ENCODE measurements at places on chromosomes 12 and 14. TPM values are rescaled to one million over a fixed set of nuclear protein-coding genes. Genes with fewer than 3 reads are reported as not detected.

ZC2HC1C gene
- not detected for total RNA-seq

DNA sequence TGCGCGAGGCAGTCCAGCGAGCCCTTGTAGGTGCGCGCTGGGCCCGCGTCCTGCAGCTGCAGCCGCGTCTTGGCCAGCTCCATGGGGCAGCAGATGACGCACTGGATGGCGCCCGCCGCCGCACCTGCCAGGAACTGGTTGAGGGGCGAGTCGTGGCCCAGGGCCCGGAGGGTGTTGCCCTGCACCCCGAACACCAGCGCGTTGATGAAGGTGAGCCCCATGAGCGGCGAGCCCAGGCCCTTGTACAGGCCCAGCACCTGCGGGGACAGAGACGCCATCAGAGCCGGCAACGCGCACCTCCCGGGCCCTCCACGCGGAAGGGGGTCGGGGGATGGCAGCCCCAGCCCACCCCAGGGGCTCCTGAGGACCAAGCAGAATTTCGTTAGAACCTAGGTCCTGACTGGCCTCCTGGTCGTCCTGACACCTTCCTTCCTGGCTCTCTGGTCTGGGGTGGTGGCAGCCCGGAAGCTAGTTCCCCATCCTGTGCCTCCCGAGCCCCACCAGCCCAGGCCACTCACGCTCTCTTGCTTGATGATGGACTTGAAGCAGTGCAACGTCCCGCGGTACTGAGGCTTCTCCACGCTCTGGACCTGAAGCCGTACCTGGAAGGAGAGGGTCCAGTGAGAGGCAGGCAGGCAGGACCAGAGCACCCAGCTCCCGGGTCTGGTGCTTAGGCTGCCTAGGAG lies 13.3 kb downstream of the SLC25A29 start:
- DNase-seq = no peak

GRCh38 chr14:61638595-61639387 lies 56.5 kb upstream of the HIF1A start:
- DNase-seq = no peak

DNA sequence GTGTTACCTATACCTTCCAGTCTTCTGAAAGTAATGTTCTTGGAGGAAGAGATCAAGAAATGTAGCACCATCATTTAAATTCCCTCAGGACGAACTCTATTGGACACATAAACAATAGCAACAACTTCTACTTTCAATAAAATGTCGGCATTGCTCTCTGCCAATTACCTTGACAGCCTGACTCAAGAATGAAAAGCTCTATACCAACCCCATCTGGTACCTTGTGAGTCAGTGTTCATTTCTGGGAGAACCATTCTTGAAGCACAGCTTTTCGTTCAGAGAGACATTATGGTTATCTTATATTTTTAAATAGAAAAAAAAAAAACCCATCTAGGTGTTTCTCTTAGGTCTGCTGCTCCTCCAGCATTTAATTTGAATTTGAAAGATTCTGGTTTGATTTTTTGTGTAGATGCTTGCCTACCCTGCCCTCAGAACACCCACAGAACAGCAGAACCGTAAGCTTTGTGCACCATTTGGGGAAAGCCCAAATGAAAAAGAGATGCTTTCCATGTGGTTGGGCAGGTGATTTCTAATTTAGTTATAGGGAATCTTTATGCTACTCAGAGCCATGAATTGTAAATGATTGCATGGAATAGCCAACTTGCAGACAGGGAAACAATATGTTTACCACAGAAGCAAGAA lies 156.0 kb downstream of the SAMD4A start:
- no peak for DNase-seq

GRCh38 chr12:92890601-92891106 lies 38.4 kb downstream of the EEA1 start:
- DNase-seq = no peak

GRCh38 chr12:69570545-69571399 lies 14.5 kb upstream of the CCT2 start:
- peak; percentile 87 for DNase-seq

DNA sequence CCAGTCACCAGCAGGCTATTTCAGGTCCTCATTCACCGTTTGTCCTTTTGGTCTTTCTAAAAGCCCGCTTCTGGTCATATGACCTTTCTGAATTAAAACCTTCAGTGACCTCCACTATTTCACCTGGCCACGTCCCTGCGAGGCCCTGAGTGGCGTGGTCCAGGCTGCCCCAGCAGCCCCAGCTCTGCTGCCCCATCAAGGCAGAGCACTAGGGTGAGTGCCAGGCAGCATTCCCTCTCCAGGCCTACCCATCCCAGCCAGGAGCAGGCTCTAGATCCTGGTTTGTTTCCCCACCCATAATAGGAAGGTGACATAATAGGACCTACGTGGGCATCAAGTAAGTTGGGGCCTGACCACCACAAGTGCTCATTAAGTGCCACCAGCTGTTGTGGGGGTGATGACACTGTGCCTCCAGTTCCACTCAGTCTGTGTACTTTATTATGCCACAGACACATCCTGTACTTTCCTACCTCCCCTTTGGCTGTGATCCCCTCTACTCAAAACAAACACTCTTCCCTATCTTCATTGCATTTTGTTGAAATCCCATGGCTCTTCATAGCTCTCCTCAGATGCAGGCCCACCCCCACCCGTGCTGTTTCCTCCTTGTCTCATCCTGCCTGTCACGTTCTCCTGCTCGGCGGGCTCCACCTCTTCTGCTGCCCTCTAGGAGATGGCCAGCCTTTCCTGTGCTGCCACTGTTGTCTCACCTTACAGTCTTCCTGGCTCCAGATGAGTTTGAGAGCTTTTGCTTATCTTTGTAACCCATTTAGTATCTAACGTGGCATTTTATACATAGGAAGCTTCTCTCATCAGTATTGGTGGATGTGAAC lies 21.4 kb downstream of the CKB start:
- DNase-seq = no peak

DNA sequence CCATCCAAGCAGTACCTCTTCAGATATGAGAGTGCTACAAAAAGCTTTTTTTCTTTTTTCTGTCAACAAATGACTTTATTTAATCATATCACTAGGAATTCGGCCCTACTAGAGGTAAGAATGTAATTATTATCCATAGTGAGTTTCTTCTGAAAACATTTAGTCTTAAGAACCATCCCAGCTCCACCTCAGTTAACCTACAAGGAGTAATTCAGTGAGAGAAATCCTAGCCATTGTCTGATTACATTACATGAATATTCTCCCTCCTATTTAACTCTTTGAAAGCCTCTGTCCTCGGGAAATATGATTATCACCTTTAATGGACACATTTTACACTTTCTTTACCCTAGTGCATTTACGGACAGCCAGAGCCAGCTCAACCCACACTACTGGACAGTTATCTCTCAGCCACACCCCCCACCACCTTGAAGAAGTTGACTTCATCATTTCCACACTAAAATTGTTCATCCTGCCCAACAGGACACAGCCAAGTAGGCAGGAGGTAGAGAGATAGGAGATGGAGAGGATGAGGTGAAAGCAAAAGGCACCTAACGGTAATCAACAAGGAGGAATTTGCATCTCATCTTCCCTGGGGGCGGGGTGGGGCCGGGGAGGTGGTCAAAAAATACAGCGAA lies 1.3 kb downstream of the PPFIA2 start:
- DNase-seq = no peak

- DNase-seq = peak; percentile 75
Measured at GRCh38 chr14:101823066-101823465, 61.6 kb downstream of the PPP2R5C start.

DNA sequence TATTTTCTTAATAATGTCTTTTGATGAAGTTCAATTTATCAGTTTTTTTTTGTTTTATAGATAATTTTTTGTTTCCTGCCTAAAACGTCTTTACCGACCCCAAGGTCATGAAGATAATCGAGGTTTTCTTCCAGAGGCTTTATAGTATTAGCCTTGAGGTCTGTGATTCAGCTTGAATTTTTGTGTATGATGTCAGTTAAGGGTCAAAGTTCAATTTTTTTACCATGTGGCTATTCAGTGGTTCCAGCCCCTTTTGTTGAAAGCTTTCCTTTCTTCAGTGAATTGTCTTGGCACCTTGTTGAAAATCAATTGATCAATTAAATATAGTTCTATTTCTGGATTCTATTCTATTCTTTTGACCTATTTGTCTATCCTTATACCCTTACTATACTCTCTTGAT lies 3.2 kb upstream of the MGST1 start:
- no peak for DNase-seq

GRCh38 chr12:104513681-104514080 lies 56.9 kb downstream of the CHST11 start:
- no peak for DNase-seq

- no peak for DNase-seq
Measured at GRCh38 chr14:55973911-55974630, 144.1 kb upstream of the PELI2 start.
